ENCODE measurements at places on chromosomes 16 and 17. TPM values are rescaled to one million over a fixed set of nuclear protein-coding genes. Genes with fewer than 3 reads are reported as not detected.

- DNase-seq = no peak
Observed at GRCh38 chr16:85415196-85416090, 197.7 kb upstream of the GSE1 start.

- no peak for DNase-seq
Observed at GRCh38 chr17:29557739-29558116, 9.1 kb downstream of the ABHD15 start.

GRCh38 chr17:49959183-49959935 is 9.6 kb upstream of the DLX4 start:
- no peak for DNase-seq

DNA sequence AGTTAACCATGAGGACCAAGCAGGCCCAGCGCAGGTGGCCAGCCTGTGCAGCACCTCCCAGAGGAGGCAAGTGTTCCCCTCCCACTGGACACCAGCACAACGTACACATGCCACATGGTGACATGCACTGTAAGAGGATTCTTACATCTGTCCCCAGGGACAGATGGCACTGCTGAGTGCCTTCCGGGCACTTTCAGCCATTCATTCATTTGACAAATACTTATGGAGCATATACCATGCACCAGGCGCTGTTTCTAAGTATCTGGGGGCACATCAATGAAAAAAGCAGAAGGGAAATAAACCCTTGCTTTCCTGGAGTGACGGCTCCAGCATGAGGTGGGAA is 79.6 kb downstream of the GAS7 start:
- no peak for DNase-seq

DNA sequence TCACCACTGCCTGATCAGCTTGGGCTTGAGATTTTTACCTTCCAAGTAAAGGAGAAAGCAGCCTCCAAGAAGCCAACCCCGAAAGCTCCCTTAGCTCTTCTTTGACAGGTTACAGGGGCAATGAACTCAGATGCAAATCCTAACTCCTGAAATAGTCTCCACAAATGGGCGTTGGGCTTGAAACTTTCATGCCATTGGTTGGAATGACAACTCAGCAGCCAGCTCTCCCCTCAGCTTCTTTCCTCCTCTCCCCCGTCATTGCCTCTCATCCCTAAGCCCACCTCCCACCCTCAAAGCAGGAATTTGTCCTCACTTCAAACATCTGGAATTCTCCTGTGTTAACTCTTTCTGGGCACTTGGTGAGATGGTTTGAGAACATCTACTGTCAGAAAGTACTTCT is at the start of gene TAT:
TAT (minus strand) TSS at position 122 of the 400 bp plus-strand sequence. CDS start 677 bp downstream, outside the sequence.
- no peak for DNase-seq

The ENDOV gene
- total RNA-seq = 11.7 TPM

All from activated naive CD8-positive, alpha-beta T cell treated with anti-CD3 and anti-CD28 coated beads for 36 hours (primary cell).